ENCODE measurements at places on chromosomes 3 and 15.

- no peak for DNase-seq
These were observed 46.4 kb upstream of the PRICKLE2 start for GRCh38 chr3:64271631-64272030.

DNA sequence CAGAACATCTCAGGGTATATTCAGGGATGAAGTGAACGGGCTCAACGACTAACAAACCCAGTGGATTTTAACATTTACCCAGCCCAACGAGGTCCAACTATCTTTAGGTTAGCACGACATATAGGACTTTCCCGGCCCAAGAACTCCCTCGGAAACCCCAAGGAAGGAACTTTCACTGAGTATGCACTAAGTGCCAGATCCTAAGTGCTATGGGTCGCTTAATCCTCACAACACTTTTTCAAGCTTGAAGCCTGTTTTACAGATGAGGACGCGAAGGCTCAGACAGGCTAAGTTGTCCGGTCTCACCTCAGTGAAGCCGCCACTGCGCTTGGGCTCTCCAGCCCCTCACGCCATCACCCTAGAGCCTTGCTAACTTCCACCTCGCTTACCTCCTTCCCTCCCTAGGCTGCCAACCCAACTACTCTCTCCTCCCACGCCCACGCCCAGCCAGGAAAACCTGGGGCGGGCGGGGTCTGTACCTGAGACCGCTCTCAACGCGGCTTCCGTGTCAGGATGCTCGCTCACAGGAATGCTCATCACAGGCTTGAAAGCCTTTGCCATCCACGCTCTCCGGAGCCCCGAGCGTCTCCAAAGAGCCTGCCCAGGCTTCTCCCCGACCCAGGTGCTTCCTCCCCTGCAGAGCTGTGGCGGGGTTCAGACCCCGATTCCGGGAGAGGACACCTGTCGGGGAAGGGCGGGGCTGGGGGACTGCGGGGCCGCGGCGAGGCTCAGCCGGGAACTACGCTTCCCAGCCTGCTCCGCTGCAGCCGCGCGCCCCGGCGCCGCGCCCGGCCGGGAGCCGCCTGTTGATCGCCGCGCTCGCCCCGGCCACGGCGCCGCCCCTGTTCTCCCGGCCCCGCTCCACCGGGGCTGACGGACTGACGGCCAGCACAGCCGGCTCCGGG is at the start of gene TMOD2:
TSS of gene TMOD2 (plus strand) at position 806 of the 905 bp plus-strand sequence. CDS start 14,845 bp downstream, outside the sequence.
- no peak for DNase-seq

GRCh38 chr3:66863205-66864111 is 134.6 kb upstream of the KBTBD8 start:
- no peak for DNase-seq

- DNase-seq = no peak
These were observed 164.8 kb downstream of the ERC2 start for GRCh38 chr3:56303487-56303886.

DNA sequence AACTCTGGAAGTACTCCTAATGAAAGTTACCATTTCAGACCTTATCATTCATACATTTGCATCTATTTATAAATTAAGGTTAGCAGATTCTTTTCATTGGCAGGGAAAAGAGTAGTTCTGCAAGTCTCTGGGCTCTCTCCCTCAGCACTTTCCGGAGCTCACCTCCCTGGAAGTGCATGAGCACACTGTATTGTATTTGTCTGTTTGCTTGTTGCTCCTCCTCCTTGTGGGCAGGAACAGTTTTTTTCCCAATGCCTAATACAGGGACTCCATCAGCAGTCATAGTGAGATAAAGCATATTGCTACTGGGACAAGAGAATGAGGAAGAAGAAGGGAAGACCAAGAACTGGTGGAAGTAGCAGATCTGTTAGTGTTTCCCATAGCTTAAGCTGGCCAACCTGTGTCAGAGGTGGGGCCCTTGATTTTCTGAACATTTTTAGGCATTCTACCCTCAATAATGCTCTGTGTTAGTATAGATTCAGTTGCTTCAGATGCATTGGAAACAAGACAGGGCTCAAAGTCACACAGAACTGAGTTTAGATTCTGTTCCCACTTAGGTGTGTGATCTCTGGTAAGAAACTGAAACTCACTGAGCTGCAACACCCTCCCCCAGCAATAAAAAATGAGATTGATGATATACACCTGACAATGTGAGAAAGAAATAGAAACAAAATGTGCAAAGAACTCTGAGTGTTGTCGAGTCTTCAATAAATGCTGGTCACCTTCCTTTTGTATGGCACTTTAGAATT is 407.8 kb downstream of the TUSC7 start:
- DNase-seq = no peak

DNA sequence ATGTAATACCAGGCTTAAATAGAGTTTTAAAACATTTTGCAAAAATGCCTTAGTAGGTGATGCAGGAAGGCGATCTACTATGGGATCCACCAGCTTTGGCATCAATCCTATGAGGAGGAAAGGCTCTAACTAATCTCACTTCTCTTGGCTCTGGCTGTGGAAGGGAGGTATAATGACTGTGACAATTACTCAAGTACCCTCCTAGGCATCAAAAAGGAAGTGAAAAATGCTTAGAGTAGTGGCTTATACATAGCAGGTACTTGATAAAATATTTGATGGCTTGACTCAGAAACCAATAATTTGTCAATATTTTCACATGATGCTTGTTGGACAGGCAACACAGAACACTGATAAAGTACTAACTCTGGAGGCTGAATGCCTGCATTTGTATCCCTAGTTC is 34.1 kb upstream of the SERPINI2 start:
- no peak for DNase-seq

DNA sequence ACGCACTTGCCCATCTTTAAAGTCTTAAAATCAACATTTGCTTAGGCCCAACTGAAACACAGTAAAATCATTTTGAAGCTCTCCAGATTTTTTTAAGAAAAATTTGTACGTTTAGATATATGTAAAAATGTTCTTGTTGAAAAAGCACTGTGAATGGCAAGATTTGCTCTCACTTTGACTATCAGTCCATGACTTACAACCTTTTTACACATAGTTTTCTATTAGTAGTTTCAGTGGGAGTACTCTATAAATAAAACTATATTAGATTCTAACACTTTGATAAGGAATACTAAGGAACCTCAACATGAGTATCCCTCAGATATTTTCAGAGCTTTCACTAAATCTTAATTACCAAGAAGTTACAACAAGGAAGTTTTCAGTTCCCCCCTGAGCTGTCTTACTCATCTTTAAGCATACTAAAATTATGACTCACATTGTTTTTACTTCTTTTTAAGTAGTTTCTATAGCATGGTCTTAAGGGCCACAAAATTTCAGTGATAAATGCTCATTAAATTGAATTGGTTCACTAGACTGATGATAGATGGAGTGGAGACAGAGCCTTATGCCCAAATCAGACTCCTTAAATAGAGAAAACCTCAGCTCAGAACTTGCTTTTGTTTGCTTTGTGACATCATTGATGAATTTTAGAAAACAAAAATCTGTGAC is 31.6 kb upstream of the RAP2B start:
- DNase-seq = no peak

DNA sequence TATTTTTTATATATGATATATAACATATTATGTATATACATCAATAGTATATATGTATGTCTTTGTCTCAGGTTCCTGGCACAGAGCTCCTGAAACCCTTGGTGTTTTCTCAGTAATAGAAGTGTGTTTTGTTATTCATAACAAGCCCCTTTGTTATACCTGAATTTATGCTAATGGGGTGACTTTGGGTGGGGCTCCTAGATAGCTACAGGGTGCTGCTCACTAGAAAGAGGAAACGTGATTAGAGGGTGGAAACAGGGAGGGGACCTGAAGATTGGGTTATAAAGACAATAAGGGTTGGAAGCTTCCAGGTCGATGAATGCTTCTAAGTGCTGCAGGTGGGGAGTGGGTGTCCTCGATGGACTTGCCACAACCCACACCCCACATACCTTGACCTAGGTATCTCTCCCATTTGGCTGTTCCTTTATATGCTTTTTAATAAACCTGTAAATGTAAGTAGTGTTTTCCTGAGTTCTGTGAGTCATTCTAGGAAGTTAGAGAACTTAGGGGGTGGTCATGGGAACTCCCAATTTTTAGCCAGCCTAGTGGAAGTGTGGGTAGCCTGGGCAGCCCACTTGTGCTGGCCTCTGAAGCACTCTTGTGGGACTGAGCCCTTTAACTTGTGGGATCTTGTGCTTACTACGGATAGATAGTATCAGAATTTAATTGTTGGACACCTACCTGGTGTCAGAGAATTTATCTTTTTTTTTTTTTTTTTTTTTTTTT is 36.9 kb upstream of the C15orf39 start:
- no peak for DNase-seq

DNA sequence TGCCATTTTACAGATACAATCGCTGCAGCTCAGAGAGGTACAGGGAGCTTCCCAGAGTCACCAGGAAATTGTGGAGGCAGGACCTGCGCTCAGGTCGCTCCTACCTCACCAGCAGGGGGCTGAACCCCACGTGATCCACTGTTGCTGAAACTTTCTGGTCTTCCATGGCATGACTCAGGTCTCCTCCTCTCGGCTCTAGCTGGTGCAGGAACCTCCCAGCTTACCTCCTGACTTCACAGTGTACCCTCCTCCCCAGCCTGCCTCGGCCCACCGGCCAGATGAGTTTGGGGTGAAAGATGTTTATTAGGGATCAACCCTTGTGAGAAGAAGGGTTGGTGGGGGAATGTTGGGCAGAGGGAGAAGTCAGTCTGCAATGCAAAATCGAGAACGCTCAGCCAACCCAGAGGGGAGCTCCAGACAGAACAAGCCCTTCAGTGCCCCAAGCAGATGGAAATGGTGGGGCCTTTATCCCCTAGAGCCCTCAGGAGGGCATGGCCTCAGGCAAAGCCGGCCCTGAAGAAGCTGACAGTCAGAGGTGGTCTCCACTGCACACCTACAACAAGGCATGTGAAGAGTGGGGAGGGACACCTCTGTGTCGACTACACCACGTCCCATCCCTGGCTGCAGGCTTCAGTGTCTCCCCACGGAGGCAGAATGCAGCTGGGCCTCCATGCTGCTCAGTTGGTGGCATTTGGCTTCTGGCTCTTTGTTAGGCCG is 118.6 kb upstream of the PRR20G start:
- no peak for DNase-seq

- DNase-seq = no peak
These were observed 682.2 kb upstream of the BCHE start for GRCh38 chr3:166519443-166519842.

GRCh38 chr15:82923744-82924143 is 28.8 kb downstream of the HOMER2 start:
- DNase-seq = no peak

DNA sequence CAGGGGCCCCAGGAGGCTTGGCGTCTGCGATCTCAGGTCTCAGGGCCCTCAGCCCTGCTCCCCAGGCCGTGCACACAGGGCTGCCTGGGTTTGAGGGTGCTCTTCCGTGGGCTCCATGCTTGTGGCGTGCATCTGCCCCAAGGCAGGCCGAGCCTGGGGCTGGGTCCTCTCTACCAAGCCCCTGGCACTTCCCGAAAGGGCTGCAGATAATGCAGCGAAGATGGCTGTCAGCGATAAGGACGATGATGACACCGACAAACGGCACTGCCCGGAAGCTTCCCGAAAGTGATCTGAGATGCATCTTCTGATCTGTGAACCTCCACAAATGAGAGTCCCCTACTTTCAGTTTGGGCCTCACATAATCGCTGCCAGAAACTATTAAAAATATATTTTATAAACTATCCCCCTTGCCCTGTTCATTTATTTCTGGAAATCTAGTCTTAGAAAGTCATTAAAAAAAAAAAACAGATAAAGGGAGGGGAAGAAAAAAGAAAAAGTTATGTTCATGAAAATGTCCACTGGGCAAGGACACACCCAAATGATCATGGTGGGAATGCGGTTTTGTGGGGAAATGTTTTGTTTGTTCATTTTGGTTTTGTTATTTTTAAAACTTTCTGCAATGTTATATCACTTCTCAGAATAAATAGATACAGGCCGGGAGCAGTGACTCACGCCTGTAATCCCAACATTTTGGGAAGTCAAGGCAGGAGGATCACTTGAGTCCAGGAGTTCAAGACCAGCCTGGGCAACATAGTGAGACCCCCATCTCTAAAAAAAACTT is 51.5 kb downstream of the RPN1 start:
- DNase-seq = no peak

DNA sequence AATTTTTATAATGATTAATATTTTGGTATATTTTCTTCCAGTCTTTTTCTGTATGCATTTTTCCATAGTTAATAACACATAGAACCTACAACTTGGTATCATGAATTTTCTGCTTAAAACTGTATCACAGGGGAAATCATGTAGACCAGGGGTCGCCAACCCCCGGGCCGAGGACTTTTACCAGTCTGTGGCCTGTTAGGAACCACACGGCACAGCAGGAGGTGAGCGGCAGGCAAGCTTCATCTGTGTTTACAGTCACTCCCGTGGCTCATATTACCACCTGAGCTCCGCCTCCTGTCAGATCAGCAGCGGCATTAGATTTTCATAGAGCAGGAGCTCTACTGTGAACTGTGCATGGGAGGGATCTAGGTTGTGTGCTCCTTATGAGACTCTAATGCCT is 54.7 kb downstream of the RPL22L1 start:
- DNase-seq = no peak

DNA sequence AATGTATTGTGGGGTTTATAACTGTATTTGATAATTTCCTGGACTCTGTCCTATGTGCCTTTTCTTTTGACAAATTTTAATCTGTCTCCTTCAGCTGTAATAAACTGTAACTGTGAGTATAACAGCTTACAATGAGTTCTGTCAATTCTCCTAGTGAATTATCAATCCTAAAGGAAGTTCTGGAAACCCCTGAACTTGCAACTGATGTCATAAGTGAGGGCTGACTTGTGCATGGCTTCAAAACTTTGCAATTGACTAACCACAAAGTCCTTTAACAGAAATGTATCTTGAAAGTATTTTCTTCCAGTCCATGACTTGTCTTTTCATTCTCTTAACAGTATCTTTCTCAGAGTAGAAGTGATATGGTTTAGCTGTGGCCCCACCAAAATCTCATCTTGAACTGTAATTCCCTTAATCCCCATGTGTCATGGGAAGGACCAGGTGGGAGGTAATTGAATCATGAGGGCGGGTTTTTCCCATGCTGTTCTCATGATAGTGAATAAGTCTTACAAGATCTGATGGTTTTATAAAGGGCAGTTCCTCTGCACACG is 108.3 kb downstream of the TFDP2 start:
- DNase-seq = no peak

- no peak for DNase-seq
These were observed 95.9 kb upstream of the KLHL25 start for GRCh38 chr15:85890620-85890980.

DNA sequence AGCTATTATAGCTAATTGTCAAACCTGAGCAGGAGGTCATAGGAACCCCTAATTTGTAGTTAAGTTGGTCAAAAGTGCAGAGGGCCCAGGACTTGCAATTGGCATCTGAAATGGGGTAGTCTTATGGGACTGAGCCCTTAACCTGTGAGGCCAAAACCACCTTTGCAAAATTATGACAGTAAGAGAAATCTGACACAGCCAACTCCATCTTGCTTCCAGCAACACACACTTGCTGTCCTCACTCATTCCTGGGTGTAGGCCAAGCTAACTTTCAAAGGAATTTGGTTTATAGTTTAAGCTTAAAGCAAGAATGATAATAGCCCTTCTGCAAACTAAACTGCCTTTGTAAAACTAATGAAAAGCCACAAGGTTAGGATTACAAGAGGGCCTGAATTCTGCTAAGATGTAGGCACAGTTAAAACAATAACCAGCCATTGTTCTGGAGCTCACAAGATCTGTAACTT is 57.6 kb upstream of the FRMD4B start:
- no peak for DNase-seq

- no peak for DNase-seq
These were observed 681 bp downstream of the CTDSPL start for GRCh38 chr3:37862219-37862902.

GRCh38 chr3:66404197-66404596 is 96.6 kb downstream of the LRIG1 start:
- DNase-seq = no peak

All from cortex of kidney (tissue), 1 donor.